ENCODE measurements at places on chromosomes 12 and 14. TPM values are rescaled to one million over a fixed set of nuclear protein-coding genes. Genes with fewer than 3 reads are reported as not detected.

GRCh38 chr14:31127690-31128089 lies 79.9 kb downstream of the HECTD1 start:
- no peak overlapping the region for H3K27ac ChIP-seq
- no peaks in the 10 kb centered on the region for H3K27me3 ChIP-seq
- no peaks in the 10 kb centered on the region for H3K4me1 ChIP-seq
- no peak for DNase-seq
- no peak overlapping the region for H3K4me3 ChIP-seq
- H3K36me3 ChIP-seq, result peaks cover 41% of the 10 kb centered on the region

- no peaks in the 10 kb centered on the region for H3K27me3 ChIP-seq
- no peak overlapping the region for H3K4me3 ChIP-seq
- H3K36me3 ChIP-seq, result peaks cover 28% of the 10 kb centered on the region
- peaks cover 32% of the 10 kb centered on the region for H3K4me1 ChIP-seq
- H3K27ac ChIP-seq, result no peak overlapping the region
Observed at GRCh38 chr12:106098691-106099200, 40.0 kb downstream of the NUAK1 start.

DNA sequence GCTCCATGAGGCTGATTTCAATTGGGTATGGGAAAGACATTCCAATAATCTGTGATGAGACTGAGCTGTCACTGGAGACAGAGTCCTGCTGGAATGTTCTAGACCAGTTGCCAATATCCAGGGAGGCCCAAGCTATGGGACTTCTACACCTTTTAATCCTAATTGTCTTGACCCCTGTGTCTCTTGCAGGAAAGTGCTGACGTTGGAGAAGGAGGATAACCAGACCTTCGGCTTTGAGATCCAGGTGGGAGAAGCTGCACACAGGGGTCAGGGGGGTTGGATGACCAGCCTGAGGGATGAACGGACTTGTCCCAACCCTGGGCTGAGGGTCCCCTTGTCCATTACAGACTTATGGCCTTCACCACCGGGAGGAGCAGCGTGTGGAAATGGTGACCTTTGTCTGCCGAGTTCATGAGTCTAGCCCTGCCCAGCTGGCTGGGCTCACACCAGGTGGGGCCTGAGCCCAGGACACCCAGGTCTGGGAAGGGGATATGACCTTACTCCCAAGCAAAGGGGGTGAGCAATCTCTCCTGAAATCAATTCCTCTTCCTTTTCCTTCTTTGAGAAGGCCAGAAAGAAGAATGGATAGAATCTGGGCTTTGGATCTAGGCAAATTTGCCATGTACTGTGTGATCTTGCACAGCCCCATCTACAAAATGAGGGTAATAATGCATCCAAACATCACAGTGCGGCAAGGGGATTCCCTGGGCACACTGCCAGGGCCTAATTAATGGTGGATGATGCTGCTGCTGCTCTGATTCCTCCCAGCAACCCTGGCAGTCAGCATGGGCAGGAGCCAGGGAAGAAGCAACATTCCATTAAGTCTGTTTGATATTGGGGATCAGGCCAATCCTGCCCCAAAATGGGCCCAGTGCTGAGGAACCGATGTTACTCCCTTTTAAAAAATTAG lies 4.2 kb downstream of the TAMALIN start:
- peak overlapping the region; percentile 89 for H3K27ac ChIP-seq
- H3K4me1 ChIP-seq, result peaks cover 36% of the 10 kb centered on the region
- no peak for DNase-seq
- H3K36me3 ChIP-seq, result peaks cover 2% of the 10 kb centered on the region

DNA sequence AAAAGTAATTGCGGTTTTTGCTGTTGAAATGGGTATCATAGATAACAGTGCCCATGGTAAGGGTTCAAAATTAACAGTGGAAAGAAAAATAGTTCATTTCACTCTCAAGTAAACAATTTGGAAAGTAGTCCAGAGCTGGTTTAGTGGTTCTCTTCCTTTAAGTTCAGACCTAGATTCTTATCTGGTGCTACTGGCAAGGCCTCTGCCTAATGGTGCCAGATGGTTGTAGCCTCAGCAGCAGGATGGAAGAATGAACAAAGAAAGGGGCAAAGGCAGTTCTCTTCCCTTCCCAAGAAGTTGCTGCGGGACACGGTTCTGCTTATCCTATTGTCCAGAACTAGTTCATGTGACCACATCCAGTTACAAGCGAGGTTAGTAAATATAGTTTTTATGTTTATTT lies 10.5 kb downstream of the ARG2 start:
- no peak overlapping the region for H3K4me3 ChIP-seq
- no peak overlapping the region for H3K27ac ChIP-seq
- no peak for DNase-seq
- peaks cover 7% of the 10 kb centered on the region for H3K4me1 ChIP-seq

DNA sequence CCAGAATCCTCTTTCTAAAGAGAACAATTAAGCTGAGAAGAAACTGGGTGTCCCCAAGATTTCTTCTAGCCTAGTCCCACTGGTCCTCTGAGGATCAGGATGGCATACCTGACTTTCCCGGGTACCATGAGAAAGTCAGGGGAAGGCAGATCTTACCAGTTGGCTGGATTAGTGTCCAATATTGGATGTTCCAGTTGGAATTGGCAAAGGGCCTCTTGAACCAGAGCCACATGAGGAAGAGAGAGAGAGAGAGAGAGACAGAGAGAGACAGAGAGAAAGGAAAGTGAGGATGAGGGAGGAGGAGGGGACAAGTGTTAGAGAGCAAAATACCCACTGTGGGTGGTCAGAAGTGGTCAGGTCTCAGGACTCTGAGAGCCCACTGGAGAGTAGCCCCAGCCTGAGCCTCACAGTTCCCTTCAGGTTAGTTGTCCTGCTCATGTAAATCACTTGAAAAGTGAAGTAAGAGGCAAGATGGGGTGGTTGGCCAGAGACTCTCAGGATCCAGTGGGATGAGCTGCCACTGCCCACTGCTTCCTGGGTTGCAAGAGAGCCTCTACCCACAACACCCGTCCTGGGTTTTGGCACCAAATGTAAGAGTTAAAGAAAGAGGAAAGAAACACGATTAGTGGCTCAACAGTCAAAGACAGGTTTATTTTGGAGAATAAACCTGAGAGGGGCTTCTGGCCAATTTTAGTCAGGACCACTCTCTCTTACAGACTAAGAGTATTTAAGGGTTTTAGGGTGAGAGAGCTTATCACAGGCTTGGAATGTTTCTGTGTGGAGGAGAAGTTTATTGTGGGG lies 28.4 kb upstream of the A2M start:
- no peaks in the 10 kb centered on the region for H3K4me1 ChIP-seq
- H3K27me3 ChIP-seq, result no peaks in the 10 kb centered on the region
- no peaks in the 10 kb centered on the region for H3K36me3 ChIP-seq
- DNase-seq, result no peak
- no peak overlapping the region for H3K27ac ChIP-seq

GRCh38 chr12:123245678-123246077 lies 12.4 kb downstream of the MTRFR start:
- H3K36me3 ChIP-seq, result peaks cover 25% of the 10 kb centered on the region
- no peak overlapping the region for H3K4me3 ChIP-seq
- H3K27ac ChIP-seq, result no peak overlapping the region
- DNase-seq, result no peak

DNA sequence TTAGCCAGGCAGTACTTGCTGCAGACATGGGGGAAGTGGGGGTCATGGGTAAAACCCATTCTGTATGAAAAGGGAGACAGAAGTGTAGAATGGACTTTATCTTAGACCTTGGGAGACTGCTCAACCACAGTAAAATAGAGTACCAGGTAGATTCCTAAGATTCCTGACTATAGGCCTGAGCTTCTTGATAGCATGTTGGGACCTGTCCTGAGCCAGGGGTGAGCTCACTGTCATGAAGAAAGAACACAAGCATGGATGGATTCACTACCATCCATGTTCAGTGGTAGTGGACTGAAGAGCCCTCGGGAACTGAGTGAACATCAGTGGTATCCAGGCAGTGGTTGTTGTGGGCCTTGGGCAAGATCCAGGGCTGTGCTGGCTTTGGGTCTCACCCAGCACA lies 1003.8 kb downstream of the TMTC2 start:
- no peaks in the 10 kb centered on the region for H3K36me3 ChIP-seq
- DNase-seq, result no peak
- no peak overlapping the region for H3K27ac ChIP-seq
- no peaks in the 10 kb centered on the region for H3K4me1 ChIP-seq
- H3K4me3 ChIP-seq, result no peak overlapping the region
- peaks cover 2% of the 10 kb centered on the region for H3K27me3 ChIP-seq

- no peak overlapping the region for H3K27ac ChIP-seq
- H3K4me1 ChIP-seq, result no peaks in the 10 kb centered on the region
- H3K36me3 ChIP-seq, result no peaks in the 10 kb centered on the region
- H3K27me3 ChIP-seq, result peaks cover 20% of the 10 kb centered on the region
Observed at GRCh38 chr14:51811706-51812105, 48.7 kb upstream of the GNG2 start.

GRCh38 chr12:125431516-125431915 lies 366.3 kb downstream of the AACS start:
- no peak overlapping the region for H3K27ac ChIP-seq
- no peaks in the 10 kb centered on the region for H3K27me3 ChIP-seq
- no peaks in the 10 kb centered on the region for H3K4me1 ChIP-seq
- H3K36me3 ChIP-seq, result no peaks in the 10 kb centered on the region
- no peak for DNase-seq

- peaks cover 3% of the 10 kb centered on the region for H3K36me3 ChIP-seq
- DNase-seq, result no peak
- H3K4me1 ChIP-seq, result peaks cover 25% of the 10 kb centered on the region
Observed at GRCh38 chr12:29145372-29146170, 3.5 kb upstream of the FAR2 start.

DNA sequence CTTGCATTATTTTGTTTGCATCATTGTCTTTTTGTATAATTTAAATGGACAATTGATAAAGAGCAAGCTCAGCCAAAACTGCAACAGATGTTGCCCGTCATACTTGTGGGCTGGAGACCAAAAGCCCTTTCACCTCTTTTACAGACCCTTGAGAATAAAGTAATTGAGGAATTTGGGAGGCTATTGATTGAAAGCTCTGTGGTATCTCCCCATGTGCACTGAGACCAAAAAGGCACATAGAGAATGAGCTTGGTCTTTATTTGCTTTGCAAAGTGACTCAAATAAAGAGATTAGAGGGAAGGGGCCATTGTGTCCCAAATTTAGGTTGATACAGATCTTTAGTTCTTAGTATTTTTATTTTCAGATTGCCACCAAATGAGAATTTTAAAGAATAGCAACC lies 617.6 kb downstream of the TRHDE start:
- H3K36me3 ChIP-seq, result no peaks in the 10 kb centered on the region
- no peak overlapping the region for H3K4me3 ChIP-seq
- H3K27me3 ChIP-seq, result no peaks in the 10 kb centered on the region
- H3K4me1 ChIP-seq, result no peaks in the 10 kb centered on the region

- H3K4me1 ChIP-seq, result peaks cover 76% of the 10 kb centered on the region
- DNase-seq, result no peak
- peak overlapping the region; percentile 82 for H3K27ac ChIP-seq
- H3K36me3 ChIP-seq, result peaks cover 9% of the 10 kb centered on the region
Observed at GRCh38 chr12:62919838-62920237, 15.1 kb downstream of the PPM1H start.

SIX6 gene
- not detected for total RNA-seq

DNA sequence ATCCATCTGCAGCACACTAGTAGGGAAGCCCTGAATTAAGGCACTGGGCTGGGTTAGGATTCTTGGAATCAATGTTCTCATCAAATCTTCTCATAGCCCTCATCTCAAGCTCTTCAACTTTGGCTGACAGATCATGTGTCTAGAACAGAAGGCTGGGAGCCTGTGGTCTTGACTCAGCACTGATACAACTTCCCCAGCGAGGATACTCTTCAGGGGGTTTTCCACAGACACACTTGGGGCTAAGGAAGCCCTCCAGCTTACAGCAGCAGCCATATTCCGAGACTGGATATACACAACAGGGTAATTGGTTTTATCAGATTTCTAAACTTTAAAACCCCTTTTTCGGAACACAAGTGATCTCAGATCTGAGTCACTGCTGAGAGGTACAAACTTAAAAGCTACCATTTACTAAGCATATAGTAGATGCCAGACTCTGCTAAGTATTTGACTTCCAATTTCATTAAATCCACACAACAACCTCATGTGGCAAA lies 3.5 kb downstream of the FMNL3 start:
- peak overlapping the region; percentile 95 for H3K27ac ChIP-seq
- H3K36me3 ChIP-seq, result no peaks in the 10 kb centered on the region
- H3K27me3 ChIP-seq, result peaks cover 5% of the 10 kb centered on the region
- peaks cover 64% of the 10 kb centered on the region for H3K4me1 ChIP-seq
- peak overlapping the region; percentile 35 for H3K4me3 ChIP-seq
- DNase-seq, result no peak

DNA sequence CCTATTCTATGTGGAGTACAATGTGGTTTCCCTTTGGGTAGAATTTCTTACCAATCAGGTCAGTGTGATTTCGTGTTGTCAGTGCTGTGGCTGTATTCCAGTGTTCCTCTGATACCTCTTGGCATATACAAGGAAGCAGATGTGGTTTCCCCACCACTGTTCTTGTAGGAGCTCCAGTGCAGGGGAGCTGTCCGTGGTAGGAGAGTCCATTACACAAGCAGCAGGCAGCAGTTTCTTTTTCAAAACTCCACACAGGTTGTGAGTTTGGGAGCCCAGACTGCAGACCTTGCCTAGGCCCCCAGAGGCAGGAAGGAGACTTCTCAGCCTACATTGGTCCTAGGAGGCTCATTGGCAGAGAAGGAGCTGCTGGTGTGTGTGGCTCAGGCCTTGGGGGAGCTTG lies 452.8 kb downstream of the AACS start:
- no peaks in the 10 kb centered on the region for H3K27me3 ChIP-seq
- H3K4me3 ChIP-seq, result no peak overlapping the region

KRT6C gene
- not detected for total RNA-seq

- DNase-seq, result no peak
- H3K36me3 ChIP-seq, result no peaks in the 10 kb centered on the region
- H3K27me3 ChIP-seq, result peaks cover 2% of the 10 kb centered on the region
Observed at GRCh38 chr12:131159660-131160059, 206.0 kb downstream of the ADGRD1 start.

GRCh38 chr12:25438638-25439037 lies 114.4 kb downstream of the LMNTD1 start:
- no peak overlapping the region for H3K27ac ChIP-seq
- DNase-seq, result no peak
- H3K27me3 ChIP-seq, result no peaks in the 10 kb centered on the region

DNA sequence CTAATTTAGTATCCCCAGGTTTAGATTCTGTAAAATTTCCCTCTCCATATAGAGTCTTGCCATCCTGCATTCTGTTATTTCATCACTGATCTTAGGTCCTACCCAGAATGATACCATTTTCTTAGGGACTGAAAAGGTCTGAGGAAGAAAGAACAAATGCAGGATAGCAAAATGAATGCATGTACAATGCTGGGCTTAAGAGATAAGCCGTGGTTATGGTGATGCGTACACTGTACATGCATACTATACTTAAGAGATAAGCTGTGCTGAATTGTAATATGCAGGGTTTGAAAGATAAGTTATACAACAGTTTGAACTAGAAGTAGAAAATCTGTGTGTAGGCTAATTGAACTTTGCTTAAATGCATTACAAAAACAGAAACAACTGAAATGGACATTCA lies 416.2 kb downstream of the C12orf50 start:
- peaks cover 3% of the 10 kb centered on the region for H3K27me3 ChIP-seq
- DNase-seq, result no peak

- DNase-seq, result no peak
- H3K27ac ChIP-seq, result no peak overlapping the region
- peaks cover 5% of the 10 kb centered on the region for H3K27me3 ChIP-seq
- no peaks in the 10 kb centered on the region for H3K36me3 ChIP-seq
Observed at GRCh38 chr12:77354766-77355362, 289.5 kb upstream of the E2F7 start.

All from osteocyte (in vitro differentiated cells).